ENCODE measurements at places on chromosomes 7 and 10. TPM values are rescaled to one million over a fixed set of nuclear protein-coding genes. Genes with fewer than 3 reads are reported as not detected.

GRCh38 chr7:29857654-29858053 lies 51.3 kb downstream of the WIPF3 start:
- no peak for DNase-seq

DNA sequence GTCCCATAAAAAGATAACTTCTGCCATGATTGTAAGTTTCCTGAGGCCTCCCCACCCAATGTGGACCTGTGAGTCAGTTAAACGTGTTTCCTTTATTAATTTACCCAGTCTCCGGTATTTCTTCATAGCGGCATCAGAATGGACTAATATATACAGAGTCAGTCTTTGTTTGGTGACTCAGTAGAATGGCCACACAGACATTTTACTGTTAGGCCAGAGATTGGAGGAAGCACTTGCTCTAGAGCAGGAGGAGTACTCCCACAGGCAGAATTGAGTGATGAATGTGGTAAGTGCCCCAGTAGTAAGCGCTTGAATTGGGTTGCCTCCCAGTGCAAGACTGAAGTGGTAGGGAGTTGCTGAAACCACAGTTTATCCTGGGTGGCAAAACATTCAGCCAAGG lies 149.5 kb upstream of the SMIM30 start:
- DNase-seq, result no peak

GRCh38 chr7:104903044-104903443 lies 111.0 kb upstream of the KMT2E start:
- no peak for DNase-seq

DNA sequence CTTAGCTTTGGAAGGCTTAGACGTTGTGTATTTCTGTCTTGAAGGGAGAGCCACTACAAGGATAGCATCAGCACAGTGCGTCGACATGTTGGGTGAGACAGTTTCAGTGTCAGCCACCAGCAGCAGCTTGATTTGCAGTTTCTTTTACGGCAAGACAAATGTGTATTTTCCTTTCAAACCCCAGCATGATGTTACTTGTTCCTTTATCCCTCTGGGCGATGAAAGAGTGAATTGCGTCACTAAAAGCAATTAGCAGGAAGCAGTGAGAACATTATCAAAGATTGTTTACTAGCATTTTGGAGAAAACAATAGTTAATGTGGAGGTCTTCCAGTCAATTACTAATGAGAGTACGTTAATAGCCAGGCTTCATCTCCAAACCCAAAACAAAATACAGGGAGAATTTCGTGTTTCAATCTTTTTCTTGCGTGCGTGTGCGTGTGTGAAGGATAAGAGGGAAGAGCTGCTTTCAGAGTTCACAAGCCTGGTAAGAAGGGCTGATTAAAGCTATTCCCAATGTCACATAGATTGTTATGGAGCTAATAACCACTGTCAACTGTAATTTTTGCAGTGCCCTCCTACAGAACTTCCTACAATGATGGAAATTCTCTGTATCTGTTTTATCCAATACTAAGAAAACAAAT lies 157.1 kb upstream of the AOAH start:
- DNase-seq, result no peak

GRCh38 chr7:36210291-36210922 lies 57.4 kb downstream of the EEPD1 start:
- DNase-seq, result peak; percentile 10

DNA sequence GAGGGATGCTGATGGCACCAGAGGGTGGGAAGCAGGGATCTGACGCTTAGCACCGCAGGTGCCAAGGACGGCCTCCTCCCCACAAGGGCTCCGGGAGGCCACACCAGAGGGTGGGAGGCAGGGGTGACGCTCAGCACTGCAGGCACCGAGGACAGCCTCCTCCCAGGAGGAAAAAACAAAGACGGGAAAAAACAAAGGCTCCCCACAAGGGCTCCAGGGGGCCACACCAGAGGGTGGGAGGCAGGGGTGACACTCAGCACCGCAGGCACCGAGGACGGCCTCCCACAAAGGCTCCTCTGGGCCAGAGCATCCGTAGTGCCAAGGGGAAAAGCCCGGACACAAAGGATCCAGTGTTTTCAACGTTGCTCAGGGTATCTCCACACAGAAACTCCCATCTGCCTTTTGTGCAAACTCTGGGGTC lies 25.6 kb downstream of the DIP2C start:
- no peak for DNase-seq

- no peak for DNase-seq
Observed at GRCh38 chr7:152760854-152761748, 1.5 kb downstream of the ACTR3B start.

GRCh38 chr10:130003166-130003565 lies 39.1 kb upstream of the EBF3 start:
- DNase-seq, result no peak

DNA sequence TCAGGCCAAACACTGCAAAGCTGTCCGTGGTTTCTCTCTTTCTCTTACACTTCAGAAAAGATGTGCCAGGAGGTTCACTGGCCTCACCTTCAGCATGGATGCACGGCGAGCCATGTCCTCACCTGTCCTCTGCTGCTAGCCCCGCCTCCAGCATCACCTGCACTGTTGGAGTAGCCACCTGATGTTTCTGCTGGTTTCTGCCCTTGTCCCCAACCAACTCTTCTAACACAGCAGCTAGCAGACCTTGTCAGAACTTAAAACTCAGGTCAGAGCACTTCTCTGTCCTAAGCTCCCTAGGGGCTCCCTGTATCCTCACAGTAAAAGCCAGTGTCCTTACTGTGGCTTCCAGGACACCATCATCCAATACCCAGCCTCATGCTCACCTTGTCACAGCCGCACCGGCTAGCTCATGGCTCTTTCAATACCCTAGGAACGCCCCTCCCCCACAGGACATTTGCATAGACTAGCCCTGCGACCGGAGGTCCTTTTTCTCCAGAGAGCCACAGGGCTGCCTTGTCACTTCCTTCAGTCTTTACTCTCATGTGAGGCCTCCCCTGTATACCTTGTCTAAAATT lies 15.2 kb downstream of the PALD1 start:
- peak; percentile 36 for DNase-seq

DNA sequence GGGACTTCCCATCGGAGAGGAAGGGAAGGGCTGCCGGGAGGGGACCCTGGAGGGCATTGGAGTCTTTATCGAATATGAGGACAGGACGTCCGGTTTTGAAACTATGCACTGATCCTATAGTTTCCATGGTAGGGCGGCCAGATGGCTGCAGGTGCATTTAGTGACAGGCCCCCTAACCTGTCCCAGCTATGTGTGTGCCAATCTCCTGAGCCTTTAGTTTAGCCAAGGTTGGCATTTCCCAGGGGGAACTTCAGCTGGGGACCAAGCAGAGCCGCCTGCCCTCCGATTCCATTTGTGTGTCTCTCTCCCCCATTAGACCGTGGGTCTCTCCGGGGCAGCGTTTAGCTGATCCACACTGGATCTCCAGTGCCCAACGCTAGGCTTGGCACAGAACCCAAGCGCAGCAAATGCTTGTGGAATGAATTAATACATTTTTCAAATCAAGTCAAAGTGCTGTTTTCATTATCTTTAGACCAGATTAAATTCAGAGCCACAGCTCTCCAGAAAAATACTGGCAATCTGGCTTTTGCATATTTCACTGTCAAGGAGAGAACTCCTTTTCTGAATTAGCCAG lies 19.9 kb downstream of the TMEM270 start:
- peak; percentile 39 for DNase-seq

DNA sequence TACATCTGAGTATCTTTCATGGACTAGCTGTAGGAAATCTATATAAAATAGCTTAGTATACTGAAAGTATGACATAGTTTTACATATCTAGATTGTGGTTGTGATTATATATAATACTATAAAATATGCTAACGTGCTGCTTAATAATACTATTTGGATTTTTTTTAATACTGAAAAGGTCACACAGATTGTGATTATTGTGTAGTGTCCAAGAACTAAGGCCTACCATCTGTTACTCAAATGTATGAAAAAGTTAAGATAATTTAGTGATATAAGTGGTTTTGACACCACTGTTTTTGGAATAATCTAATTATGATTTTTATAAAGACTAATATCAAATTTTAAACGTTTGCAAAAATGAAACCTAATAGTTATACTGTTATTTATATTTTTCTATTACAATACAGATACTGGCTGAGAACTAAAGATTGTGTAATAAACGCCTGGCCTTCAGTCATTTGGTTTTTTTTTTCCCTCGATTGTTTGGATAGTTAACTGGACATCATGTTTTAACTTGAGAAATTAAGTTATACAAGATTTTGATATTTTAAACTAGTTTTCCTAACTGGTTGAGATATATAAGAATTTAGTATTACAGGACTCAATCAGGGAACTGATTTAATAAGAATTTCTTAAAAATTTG lies 12.6 kb downstream of the PTEN start:
- DNase-seq, result no peak

- peak; percentile 50 for DNase-seq
Observed at GRCh38 chr7:127678947-127679346, 27.0 kb downstream of the SND1 start.

GRCh38 chr7:52897713-52898112 lies 137.7 kb upstream of the POM121L12 start:
- no peak for DNase-seq

- no peak for DNase-seq
Observed at GRCh38 chr7:2968176-2968575, 75.5 kb downstream of the CARD11 start.

GRCh38 chr7:5824297-5824610 lies 42.8 kb upstream of the RNF216 start:
- DNase-seq, result no peak

DNA sequence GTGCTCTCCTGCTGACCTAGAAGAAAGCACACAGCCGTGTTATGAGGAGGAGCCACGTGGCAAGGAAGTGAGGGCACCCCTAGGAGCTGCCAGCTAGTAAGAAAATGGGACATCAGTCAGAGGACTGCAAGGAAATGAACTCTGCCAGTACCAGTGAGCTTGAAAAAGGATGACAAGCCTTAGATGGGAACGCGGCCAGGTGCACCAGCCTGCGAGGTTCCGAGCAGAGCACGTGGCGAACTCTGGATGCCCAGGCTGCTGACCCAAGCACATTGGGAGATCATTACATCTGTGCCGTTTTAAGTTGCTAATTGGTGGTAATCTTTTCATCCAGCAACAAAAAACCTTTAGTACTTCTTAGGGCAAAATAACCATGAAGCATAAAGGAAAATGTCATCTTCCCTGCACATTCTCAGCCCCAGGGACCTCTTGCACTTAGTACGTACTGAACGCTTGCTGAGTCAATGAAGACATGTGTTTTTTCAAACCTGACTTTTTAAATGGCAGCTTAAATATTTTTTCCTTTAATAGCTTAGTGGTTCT lies 69.4 kb downstream of the AMZ1 start:
- peak; percentile 66 for DNase-seq

DNA sequence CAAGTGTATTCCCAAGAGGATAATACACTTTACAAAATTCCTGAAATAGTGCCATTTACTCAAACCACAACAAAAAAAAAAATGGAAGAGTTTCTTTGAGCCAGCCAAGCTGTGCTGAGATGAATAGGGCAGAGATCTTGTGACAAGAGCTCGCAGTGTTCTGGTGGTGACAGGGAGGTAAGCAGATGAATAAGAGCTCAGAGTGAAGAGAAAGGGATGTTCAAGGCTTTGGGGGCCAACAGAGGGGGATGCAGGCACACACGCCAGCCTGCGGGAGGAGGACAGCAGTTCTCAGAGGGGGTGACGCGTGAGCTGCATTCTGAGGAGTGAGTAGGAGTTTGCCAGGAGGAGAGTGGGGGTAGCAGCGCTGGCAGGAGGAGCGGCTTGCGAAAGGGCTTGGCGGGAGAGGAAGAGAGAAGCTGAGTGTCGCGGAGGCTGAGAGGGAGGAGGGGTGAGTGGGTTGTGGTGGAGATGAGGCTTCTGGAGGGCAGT lies 194.4 kb upstream of the IMMP2L start:
- no peak for DNase-seq

- DNase-seq, result no peak
Observed at GRCh38 chr10:12418725-12419261, 69.4 kb downstream of the CAMK1D start.

PVRIG gene
- not detected for total RNA-seq

CPA5 gene
- total RNA-seq, result not detected

TMEM176A gene
- total RNA-seq, result not detected

MYO3A gene
- not detected for total RNA-seq

IGF2BP3 gene
- 23.1 TPM for total RNA-seq

NEUROD6 gene
- total RNA-seq, result not detected

All from lung microvascular endothelial cell (primary cell).